Activated CD4-positive, alpha-beta memory T cell treated with anti-CD3 and anti-CD28 coated beads, Interleukin-2, amount 10 ng/mL, durations not matched to agents 7 days and 5 days (primary cell): ENCODE measurements at places on chromosomes 7 and 10.

DNA sequence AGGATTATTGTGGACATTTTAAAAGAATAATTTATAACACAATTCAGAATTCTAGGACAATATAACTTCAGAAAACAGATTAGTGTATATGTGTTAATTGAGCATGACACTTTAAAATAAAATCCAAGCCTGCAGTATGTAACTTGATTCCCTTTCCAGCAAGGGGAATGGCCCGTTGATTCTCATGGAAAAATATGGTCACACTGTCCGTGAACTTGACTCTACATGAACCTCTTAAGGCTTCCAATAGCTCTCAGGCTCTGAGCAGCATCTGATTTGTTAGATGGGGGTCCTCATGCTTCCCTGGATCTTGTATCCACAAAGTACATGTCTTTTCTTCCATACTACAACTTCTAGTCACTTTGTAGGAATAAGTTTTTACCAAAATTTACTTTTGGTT lies 85.5 kb upstream of the AKR1E2 start:
- no peak for DNase-seq

DNA sequence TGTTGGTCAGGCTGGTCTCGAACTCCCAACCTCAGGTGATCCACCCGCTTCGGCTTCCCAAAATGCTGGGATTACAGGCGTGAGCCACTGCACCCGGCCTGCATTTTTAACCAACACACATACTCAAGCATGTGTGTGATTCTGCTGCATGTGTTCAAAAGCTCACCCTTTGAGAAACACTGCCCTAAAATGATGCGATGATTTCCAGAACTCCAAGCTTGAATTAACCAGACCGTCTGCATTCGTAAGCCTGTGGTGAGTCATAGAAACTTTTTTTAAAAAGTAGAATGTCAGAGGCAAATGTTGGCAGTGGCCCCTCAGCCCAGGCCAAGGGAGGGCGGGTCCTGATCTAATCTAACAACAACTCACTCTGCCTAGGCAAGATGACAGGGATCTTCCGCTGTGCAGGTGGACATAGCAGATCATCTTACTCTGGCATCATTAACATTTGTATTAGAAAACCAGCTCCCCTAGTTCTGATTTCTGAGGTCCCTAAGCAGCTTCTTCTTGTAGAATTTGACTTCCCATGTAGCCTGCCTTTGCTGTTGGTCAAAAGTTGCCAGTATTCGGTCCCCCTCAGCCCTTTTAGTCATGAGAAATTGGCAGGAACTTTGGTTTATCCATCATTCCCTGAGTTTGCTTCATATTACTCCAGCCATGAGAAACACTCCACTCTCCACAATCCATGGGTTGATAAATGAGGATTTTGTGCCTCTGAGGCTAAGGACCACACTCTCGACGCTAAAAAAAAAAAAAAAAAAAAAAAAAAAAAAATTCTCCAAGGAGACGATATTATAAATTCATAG lies 190.4 kb downstream of the SKIDA1 start:
- DNase-seq: no peak

- no peak for DNase-seq
These were observed 231.0 kb upstream of the SMIM30 start for GRCh38 chr7:113349339-113349738.

- DNase-seq: no peak
These were observed 85.9 kb upstream of the LEP start for GRCh38 chr7:128155100-128155740.

- no peak for DNase-seq
These were observed 213.3 kb upstream of the KCND2 start for GRCh38 chr7:120059641-120060040.
